Posterior vena cava (tissue), 2 donors: ENCODE measurements at places on chromosomes 11 and 22. TPM values are rescaled to one million over a fixed set of nuclear protein-coding genes. Genes with fewer than 3 reads are reported as not detected.

The OR8G1 gene
- total RNA-seq = not detected

The SLC5A1 gene
- total RNA-seq = not detected

The NPAS4 gene
- total RNA-seq = 6.5 TPM

The TRMU gene
- 21.2 TPM for total RNA-seq

The OR8D1 gene
- total RNA-seq = not detected

The KCNJ5 gene
- 0.52 TPM for total RNA-seq

The C11orf86 gene
- not detected for total RNA-seq
